ENCODE measurements at places on chromosomes 7 and 10.

GRCh38 chr7:83053965-83054364 is 108.7 kb downstream of the PCLO start:
- no peak for DNase-seq

GRCh38 chr7:99898836-99899235 is 20.5 kb downstream of the TRIM4 start:
- DNase-seq, result no peak

- no peak for DNase-seq
Measured at GRCh38 chr7:126803990-126804389, 448.8 kb downstream of the GRM8 start.

- no peak for DNase-seq
Measured at GRCh38 chr10:75512203-75512933, 80.9 kb downstream of the LRMDA start.

DNA sequence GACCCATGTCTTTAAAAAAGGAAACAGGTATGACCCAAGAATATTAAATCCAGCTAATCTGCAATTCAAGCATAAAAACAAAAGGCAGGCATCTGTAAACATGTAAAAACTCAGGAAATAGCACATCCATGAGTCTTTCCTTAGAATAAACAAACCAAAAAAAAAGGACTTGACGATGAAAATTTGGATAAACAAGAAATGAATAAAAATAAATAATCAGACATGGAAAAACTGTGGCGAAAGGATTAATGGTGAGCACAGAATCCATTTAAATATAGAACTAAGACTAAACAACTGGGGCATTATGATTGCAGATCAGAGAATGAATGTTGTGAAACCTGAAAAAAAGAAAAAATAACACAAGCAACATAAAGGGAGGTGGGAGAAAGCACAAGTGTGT is 170.1 kb downstream of the DOCK4 start:
- no peak for DNase-seq

- peak; percentile 76 for DNase-seq
Measured at GRCh38 chr10:3077940-3078630, 10.7 kb downstream of the PFKP start.

DNA sequence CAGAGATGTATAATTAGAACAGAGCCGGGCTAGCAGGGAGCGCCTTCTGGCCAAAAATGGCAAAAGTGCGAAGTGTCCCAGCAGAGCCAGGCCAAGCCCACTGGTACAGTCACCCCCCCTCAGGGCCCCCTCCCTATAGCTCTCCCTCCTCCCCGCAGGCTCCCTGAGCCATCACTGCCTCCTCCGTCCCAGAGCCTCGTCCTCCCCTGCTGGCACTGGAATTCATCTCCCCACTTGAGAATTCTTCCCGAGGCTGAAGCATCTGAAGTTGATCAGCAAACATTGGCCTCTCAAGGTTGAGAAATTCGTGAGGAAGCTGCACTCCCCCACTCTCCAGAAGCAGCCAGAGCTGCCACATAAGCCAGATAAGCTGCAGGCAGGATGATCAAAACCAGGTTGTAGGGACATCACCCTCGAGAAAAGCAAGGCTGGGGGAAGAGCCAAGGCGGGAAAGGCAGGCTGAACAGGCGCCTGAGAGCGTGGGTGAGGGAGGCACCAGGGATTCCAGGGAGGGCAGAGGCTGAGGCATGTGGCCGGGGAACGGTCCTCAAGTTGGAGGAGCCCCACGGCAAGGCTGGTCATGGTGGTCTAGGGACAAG is 23.4 kb downstream of the CAMK2G start:
- DNase-seq, result peak; percentile 52

- DNase-seq, result no peak
Measured at GRCh38 chr7:16648551-16648950, 2.6 kb downstream of the BZW2 start.

GRCh38 chr10:60335708-60336107 is 54.0 kb downstream of the ANK3 start:
- no peak for DNase-seq

Data from A673 (cell line).